Activated naive CD4-positive, alpha-beta T cell treated with anti-CD3 and anti-CD28 coated beads, Interleukin-2, amount 50 U/mL, for 16 hours (primary cell): ENCODE measurements at places on chromosomes 11 and 22.

DNA sequence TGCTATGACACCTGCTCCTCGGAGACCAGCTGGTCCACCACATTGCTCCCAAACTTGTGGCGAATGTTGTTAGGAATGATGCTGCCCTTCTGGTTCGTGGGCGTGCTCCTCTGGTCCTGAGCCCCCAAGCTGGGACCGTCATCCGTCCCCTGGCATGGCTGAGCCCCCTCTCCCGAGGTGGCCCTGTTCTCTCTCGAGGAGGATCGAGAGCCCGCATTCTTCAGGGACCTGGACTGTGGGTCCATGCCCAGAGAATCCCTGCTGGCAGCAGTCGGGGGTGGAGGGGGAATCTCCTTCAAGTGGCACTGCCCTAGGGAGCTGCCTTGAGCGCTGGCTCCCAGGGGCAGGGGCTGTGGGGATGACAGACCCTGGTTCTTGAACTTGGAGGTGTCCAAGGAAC is 17.4 kb downstream of the TST start:
- no peak for DNase-seq

DNA sequence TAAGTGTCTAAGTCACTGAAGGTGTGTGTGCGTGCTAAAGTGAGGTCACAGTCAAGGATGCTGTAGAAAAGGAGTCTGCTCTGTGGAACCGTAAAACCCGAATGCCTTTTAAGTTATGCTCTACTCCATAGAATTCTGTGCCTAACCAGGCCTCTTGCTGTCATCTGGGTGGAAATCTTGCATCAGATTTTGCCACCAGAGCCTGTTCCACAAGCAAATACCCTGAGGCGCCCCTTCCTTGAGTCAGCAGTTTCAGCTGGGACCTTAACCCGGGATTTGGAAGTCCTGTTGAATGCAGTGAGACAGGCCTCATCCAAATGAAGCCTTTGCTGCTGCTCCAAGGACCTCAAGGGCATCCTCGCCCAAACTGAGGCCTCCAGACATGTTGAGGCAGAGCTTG is 109.8 kb downstream of the WNT11 start:
- no peak for DNase-seq

GRCh38 chr11:65169164-65169641 is 830 bp upstream of the SPDYC start:
- DNase-seq: no peak

DNA sequence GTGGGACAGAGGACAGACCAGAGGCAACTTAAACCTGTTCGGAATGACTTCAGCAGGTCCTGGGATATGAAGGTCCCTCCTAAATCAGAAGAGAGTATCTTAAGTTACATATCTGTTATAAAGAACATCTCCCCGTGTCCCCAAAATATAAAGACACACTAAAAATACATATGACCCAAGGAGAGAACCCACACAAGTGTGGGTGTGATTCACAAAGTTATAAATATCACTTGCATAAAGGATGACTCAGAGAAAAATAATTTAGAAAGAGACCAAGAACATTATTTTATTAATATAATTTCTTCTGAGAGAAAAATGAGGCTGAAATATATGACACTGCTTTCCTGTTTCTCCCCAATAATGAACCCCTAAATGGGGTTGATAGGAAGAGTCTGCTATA is 14.2 kb downstream of the OR5B21 start:
- no peak for DNase-seq

- DNase-seq: no peak
Measured at GRCh38 chr11:130190371-130190881, 30.8 kb downstream of the ST14 start.
